ENCODE measurements at places on chromosomes 11 and 22. TPM values are rescaled to one million over a fixed set of nuclear protein-coding genes. Genes with fewer than 3 reads are reported as not detected.
A peak's percentile ranks its signal among the peaks of the same experiment; 100 is the strongest.

CHRM1 gene
- total RNA-seq = not detected

BARX2 gene
- not detected for total RNA-seq

TBX10 gene
- not detected for total RNA-seq

KIF18A gene
- 0.39 TPM for total RNA-seq

BATF2 gene
- not detected for total RNA-seq

OR52H1 gene
- total RNA-seq = not detected

HSPB2 gene
- total RNA-seq = not detected

OTOG gene
- not detected for total RNA-seq

DNA sequence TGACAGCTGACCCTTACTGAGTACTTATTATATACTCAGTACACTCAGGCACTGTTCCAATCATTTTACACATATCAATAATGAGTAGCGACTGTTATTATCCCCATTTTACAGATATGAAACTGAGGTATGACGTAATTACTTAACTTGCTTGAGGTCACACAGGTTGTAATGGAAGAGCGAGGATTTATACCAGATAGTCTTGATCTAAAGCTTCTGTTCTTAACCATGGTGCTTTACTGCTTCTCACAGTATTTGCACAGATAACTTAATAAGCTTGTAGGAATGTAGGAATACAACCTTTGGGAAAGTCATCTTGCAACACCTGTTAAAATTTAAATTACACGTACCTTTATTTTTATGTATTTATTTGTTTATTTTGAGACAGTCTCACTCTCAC, 31.7 kb upstream of the TMEM135 start:
- DNase-seq = no peak

DNA sequence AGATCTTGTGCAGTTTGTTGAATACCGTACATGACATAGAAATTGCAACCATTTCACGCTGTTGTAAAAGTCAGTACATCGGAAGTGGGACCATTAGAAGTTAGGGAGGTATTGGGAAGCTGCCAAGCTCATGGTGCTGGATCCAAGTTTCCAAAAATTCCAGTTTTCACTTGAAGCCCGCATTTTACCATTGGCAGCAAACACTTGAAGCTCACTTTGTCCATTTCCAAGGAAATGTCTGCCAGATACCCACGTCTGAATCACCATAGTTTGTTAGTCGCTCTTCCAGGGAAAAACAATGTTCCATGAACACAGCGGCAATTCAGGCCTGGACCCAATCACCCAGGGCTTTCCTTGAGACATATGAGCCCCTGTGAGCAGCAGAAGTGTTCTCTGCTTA, 22.6 kb upstream of the PARVB start:
- no peak for DNase-seq

GRCh38 chr22:38930512-38930911, 26.9 kb upstream of the APOBEC3A start:
- no peak for DNase-seq

- no peak for DNase-seq
Measured at GRCh38 chr11:85746670-85747069, 60.7 kb upstream of the CCDC89 start.

GRCh38 chr22:31321421-31321820, 24.7 kb downstream of the PATZ1 start:
- no peak for DNase-seq

DNA sequence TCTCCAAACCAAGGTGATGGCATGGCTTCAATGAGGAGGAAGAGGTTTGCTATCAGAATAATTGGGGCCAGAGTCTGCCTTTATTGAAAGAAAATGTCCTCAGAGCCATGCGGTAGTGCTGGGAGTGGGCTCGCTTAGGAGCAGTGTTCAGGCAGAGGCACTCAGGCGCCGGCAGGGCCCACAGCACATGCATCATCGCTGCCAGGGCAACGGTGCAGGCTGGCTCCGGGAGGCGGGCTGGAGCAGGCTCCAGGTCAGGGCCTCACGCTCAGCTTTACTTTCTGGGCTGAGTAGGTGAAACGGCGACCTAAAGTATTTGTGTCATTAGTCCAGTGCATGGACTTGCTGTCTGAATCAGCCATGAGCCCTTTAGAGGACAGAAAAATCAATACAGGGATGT, 169.9 kb upstream of the CCDC90B start:
- no peak for DNase-seq

- DNase-seq = no peak
Measured at GRCh38 chr11:13339195-13340153, 61.9 kb downstream of the BMAL1 start.

DNA sequence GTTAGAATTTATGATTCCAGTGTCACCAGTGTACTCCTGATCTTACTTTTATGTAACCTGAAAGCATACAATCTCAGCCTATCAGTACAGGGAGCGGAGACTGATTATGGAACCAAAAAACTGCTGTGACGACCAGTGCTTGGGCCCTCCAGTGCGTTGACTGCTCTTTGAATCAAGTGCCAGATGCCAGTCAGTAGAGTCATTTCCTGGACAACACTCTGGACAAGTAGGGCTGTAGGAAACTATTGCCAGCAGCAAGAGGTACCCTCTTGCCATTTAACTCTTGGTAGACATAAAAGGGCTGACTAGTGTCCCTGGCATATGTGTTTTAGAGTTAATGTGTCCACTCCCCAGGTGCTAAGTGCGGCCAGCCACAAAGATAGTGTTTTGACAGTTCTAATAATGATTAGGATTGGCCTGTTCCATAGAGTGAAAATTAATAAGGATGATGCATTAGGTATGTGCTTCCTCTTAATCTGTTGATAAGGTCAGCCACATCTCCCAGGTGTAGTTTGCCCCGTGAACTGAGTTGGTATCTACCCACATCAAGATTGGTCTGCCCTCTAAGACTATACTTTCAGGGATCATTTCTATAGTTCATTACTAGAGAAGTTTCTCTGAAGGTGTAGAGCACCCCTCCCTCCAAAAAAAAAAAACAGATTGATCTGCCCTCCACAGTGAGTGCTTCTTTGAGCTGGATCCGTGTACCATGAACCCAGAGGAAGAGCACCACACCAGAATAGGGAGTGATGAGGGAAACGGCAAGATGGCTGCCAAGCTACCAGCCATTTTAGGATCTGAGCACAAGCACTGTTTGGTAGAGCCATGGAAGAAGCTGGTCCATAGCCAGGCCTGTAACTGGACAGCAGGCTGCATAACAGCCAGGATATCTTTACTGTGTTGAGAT, 20.7 kb upstream of the AIFM3 start:
- DNase-seq = no peak

DNA sequence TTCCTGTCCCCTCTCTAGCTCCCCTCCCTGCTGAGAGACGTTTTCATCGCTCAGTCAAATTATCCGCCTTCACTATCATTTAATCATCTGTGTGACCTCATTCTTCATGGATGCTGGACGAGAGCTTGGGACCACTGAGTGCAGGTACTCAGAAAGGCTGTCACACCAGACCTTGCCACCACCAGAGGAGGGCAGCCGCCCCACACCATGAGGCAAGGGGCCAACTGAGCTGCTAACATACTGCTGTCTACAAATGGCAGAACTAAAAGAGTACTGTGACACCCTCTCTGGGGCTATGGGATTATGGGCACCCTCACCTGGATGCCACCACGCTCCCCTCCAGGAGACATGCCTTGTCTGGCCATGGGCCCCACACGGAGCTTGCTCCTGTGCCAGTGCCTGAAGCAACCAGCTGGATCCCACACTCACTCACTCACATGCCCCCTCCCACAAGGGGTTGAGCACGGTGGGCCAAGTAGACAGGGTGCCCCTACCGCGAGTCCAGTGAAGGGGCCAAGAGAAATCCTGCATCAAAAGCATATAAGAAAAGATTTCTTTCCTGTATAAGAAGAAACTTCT, 670.0 kb upstream of the CCDC90B start:
- DNase-seq = no peak

DNA sequence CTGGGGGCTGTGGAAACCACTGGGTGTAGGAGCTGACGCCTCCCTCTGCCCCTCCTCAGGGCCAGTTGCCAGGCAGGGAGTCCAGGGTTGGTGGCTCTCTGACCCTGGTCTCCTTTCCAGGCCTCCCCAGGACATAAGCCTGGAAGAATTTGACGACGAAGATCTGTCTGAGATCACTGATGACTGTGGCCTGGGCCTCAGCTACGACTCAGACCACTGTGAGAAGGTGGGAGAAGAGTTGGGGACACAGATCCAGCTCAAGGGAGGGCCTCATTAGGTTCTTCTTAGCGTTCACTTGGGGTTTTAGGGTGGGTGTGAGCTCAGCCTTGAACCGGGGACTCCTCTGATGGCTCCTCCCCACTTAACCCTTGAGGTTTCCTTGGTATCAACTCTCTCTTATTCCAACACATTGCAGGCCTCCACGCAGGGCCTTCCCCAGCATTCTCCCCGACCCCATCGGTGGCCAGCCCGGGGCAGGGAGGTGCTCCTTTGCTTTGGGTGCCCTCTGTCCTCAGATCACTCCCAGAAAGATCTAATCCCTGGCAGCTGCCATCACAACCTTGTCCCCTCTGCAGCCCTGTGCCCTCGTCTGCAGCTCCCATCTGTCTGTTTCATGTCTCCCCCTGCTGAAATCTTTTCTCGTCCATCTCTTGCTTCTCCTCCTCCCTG, 1.2 kb downstream of the MAPK8IP2 start:
- DNase-seq = no peak

- DNase-seq = no peak
Measured at GRCh38 chr22:41863472-41863871, 30.6 kb downstream of the SREBF2 start.

GRCh38 chr11:68980776-68981065, at the start of gene MRGPRD:
TSS of gene MRGPRD (minus strand) at chr11:68980986. CDS start at chr11:68980986, 0 bp downstream.
- no peak for DNase-seq

DNA sequence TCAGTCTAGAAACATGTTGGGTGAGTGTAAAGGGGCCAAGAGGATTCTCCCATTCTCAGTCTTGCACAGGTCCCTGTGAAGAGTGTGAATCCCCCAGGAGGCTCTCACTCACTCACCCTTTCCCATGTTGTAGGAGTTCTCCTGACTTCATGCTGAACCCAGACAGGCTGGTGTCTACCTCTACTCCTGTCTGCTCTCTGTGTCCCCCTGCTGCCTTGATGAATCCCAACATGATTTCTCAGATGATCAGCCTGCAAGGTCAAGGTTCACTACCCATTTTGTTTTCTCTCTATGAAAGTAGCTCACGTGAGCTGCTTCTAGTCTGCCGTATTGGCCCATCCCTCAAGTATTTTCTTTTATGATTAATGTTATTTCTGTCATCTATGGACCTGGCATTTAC, 500.6 kb downstream of the ETS1 start:
- peak; percentile 33 for DNase-seq

- DNase-seq = peak; percentile 91
Measured at GRCh38 chr11:66408488-66409214, 12.2 kb upstream of the NPAS4 start.

DNA sequence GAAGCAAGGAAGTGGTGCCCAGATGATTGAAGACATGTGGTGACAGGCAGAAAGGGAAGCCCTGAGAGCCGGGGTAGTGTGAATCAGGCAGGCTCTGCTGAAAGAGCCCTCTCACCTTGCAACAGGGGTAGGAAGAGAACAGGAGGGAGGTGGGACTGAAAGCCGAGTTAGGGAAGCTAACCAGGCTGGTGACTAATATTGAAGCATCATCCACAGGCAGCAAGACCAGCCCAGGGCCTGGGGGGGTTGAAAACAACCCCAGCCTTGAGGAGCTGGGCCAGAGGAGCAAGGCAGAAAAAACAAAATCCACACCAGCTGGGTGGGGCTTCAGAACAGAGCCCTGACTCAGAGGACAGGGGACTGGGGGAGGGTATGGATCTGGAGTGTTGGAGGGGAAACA, 35.0 kb upstream of the CRTAM start:
- no peak for DNase-seq

- no peak for DNase-seq
Measured at GRCh38 chr11:128767591-128768001, 73.7 kb downstream of the FLI1 start.

DNA sequence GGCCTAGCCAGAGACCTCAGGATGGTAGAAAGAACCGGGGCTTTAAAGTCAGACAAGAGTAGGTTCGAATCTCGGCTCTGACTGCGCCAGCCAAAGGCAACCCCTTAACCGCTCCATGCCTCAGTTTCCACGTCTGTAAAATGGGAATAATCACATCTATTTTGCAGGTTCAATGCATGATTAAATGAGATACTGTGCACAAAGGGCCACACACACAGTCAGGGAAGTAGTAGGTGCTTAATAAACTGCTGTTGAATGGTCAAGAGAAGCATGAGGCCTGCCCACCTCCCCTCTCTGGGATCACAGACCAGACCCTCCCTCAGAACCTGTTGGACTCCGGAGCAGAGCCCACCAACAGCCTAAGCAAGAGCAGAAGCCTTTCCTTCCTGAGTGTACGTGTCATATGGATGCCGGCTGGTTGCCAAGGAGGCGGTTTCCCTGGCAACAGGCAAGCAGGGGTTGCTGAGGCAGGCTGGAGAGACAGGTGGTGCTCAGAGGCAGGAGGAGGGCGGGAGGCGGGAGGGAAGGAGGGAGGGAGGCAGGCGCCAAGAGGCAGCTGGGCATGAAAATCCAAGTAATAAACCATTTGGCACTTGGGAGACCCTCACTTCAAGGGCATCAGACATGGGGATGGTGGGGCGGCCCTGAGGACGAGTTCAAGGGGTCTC, 43.9 kb downstream of the NFAM1 start:
- DNase-seq = no peak

GRCh38 chr11:85665733-85666132, 804 bp upstream of the CREBZF start:
- DNase-seq = no peak

- no peak for DNase-seq
Measured at GRCh38 chr11:72932132-72932570, 117.9 kb downstream of the ATG16L2 start.

GRCh38 chr11:10991393-10991792, 133.5 kb upstream of the ZBED5 start:
- no peak for DNase-seq

- DNase-seq = no peak
Measured at GRCh38 chr22:35616043-35616442, 1.1 kb downstream of the MB start.

DNA sequence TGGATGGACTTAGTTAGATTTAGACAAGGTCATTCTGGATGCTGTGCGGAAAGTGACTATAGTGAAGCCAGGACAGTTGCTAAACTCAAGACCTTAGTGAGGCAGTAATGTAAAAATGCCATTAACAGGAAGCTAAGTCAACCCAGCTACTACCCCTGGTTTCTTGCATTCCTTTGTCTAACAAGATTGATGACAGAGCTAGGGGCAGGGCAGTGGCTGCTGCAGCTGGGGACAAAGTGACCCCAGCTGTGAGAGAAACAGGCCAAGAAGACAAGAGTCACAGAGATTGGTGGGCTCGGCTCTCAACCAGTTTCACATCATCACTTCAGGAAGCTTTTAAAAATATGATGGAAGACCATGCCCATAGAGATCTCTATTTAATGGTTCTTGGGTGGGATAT, 110.4 kb upstream of the POU2AF2 start:
- DNase-seq = no peak

DNA sequence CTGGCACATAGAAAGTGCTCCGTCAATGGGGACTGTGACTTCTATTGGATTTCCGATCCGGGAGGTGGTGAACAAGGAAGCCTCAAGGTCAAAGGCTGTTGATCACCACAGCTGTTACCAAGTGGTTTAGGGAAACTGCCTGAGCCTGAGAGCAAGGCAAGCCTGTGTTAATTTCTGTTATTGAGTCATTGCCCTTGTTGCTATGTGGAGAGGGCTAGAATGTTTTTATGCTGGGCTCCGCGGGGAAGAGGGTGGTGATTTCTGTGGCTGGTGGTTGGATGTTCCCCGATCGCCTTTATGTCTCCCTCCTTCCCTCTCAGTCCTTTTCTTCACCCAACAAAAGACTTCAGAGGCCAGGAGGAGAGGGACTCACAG, 108.5 kb upstream of the ALX4 start:
- DNase-seq = no peak

- DNase-seq = no peak
Measured at GRCh38 chr11:66580803-66581202, 12.1 kb downstream of the CCDC87 start.
